ENCODE measurements at places on chromosomes 12 and 14.

- DNase-seq, result no peak
Observed at GRCh38 chr12:54375259-54375579, 9.3 kb downstream of the ZNF385A start.

- DNase-seq, result no peak
Observed at GRCh38 chr12:1826867-1827705, 6.7 kb downstream of the LRTM2 start.

DNA sequence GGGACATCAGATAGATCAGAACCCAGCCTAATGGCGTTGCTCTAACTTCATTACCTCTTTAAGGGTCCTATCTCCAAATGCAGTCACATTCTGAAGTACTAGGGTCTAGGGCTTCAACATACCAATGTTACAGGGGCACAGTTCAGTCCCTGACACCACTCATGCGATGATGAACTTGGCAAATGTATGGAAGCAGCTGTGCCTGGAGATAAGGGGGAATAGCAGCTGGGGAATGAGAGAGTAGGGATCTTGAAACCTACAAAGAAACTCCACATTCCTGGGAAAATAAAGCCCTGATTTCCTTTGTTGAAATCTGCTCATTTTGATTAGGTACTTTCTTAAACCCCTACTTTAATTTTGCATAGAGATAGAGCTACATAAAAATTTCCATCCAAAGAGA, 20.5 kb upstream of the TMCC3 start:
- DNase-seq, result no peak

DNA sequence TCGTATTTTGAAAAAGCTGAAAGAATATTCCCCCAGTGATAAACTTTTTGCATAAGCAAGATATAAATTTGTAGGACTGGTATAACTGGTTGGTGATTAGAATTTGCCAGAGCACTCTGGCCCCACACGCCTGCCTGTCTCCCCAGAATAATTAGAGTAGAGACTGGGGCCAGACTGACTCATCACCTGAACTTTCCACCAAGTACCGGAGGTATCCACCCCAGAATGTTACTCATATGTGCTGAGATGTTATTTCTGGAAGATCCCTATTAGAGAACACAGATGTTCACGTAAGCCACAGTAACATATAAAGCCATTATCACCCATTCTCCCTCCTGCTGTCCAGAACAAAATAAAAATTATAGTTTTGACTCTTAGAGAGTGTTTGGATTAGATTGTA, 49.5 kb upstream of the PIWIL1 start:
- no peak for DNase-seq

- no peak for DNase-seq
Observed at GRCh38 chr12:123270214-123271000, 1.2 kb downstream of the CDK2AP1 start.

- DNase-seq, result no peak
Observed at GRCh38 chr12:110549716-110550115, 33.4 kb downstream of the PPTC7 start.

GRCh38 chr14:59268011-59268410, 79.5 kb downstream of the DAAM1 start:
- DNase-seq, result no peak

DNA sequence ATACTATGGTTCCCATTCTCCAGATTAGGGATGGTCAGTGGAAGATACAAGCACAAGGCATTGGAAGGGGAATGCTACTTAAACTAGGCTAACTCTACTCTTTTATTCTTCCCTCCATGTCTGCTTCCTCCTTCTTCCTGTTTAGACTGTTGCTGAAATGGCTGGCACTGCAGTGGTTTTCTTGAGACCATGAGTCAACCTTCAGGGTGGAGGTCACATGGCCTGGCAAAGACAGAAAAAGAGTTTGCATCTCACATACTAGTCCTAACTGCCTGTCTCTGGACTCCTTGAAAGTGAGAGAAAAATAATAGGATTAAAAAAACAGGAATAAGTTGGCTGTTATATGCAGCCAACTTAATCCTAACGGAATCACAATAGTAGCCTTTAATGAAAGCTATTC, 37.0 kb downstream of the ALDH1L2 start:
- no peak for DNase-seq

GRCh38 chr12:11836282-11837151, 187.0 kb downstream of the ETV6 start:
- DNase-seq, result peak; percentile 71

GRCh38 chr14:87108726-87109125, 884.3 kb downstream of the GALC start:
- no peak for DNase-seq

- no peak for DNase-seq
Observed at GRCh38 chr12:76303365-76303764, 44.9 kb downstream of the BBS10 start.

GRCh38 chr14:63598807-63599206, 42.9 kb downstream of the WDR89 start:
- no peak for DNase-seq

DNA sequence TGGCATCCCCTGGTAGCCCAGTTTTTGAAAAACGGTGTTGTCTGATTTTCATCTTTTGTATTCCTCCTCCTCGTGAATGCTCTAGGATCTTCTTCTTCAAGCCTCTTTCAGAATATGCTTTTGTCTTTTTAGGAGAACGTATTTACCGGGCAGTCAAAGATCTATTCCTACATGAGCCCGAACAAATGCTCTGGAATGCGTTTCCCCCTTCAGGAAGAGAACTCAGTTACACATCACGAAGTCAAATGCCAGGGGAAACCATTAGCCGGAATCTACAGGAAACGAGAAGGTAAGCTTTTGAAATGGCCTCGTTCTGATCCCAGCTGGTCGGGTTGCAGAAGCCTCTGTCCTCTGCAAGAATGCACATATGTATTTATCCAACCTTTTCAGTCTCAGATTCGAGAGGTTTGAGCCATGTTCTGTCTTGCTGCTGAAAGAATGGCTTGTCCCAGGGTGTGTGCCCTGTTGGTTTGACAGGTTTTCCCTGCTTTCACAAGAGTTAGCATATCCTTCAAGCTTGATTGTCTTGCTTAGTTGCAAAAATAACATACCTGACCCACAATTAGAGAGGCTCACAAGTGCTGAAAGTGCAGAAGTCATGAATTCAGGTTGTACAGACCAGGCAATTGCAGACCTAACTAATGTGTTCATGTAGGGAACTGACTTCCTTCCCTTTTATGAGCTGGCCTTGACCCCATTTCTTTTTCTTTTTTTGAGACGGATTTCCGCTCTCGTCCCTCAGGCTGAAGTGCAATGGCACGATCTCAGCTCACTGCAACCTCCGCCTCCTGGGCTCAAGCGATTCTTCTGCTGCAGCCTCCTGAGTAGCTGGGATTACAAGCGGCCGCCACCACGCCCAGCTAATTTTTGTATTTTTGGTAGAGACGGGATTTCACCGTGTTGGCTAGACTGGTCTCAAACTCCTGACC, 6.8 kb downstream of the KMT5A start:
- no peak for DNase-seq

DNA sequence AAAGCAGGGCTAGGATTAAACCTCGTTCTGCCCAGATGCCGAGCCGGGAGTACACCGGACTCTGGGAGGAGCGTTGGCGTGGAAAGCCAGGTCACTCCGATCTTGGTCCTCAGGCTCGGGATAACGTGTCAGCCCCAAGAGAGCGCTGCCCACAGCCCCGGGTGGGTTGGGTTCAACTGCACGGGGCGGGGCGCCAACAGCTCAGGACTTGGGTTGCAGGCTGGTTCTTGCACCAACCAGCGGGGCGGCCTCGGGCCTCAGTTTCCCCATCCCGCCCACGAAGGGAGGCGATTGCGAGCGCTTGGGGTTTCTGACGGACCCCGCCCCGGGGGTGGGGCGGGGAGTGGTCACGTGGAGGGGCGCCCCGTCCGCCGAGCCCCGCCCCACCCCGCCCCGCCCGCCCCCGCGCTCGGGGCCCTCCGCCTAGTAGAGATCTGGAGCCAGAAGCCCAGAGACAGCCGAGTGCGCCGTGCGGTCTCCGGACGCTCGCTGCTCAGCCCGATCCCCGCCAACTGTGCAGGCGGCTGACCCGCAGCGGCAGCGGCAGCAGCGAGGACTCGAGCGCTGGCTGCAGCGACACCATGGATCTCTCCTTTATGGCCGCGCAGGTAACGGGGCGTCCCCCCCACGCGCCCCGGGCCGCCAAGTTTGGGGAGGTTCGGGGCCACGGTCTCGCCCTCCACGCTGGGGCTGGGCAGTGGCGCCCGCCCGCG, at the start of gene C14orf132:
Gene C14orf132, plus strand, starts transcription at position 443 of the 713 bp plus-strand sequence. Its CDS starts 139 bp downstream, at position 582.
- DNase-seq, result peak; percentile 55

DNA sequence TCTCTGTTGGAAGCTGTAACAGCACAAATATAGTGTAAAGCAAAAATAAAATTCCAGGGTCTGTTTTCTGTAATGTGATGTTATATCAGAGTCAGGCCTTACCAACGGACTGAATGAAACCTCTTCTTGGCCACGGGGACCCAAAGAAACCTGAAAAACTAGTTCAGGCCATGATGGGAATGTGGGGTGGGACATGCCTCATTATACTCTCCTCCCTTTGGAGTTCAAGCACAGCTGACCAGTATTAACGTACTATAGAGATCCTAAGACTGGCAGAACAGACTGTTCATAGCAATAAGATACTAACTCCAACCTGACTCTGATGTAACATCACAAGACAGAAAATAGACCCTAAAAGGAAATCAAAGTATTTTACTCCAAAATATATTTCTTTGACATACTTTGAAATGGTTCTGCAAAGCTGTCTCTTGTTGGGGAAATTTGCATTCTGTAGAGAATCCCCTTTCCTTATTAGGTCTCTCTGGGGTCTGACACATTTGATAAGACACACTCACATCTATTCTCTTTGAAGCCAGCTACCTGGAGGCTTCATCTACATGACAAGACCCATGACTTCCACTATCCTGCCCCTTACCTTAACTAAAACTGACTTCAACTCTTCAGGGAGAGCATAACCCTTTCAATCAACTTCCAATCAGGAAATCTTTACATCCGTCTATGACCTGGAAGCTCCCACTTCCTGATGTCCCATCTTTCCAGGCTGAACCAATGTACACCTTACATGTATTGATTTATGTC, 444.6 kb downstream of the SOX5 start:
- DNase-seq, result no peak

GRCh38 chr12:48688836-48689235, 6.8 kb upstream of the KANSL2 start:
- DNase-seq, result no peak

Measured in stimulated activated CD4-positive, alpha-beta T cell treated with anti-CD3 and anti-CD28 coated beads, Interleukin-12 subunit alpha, Interleukin-12 subunit beta, amount 100 ng/mL, for 48 hours (primary cell).